ENCODE measurements at places on chromosomes 4 and X.

DNA sequence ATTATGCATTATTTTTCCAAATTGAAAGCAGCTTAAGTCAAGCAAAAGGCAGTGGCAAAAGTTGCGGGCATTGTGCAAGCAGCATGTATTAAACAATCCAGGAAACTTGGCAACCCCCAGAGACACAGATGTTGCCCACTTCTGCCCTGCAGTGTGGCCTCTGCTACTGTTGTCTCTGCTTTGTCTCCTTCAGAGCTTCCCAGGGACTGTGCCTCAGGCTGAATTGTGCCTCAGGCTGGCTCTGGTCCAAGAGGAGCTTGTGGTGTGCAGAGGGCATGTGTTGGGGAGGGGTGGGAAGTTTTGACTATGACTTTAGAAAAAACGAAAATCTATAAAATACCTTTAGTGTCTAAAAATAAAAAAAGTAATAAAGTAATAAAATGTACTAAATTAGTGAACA, 201.4 kb downstream of the CCSER1 start:
- no peak for DNase-seq

DNA sequence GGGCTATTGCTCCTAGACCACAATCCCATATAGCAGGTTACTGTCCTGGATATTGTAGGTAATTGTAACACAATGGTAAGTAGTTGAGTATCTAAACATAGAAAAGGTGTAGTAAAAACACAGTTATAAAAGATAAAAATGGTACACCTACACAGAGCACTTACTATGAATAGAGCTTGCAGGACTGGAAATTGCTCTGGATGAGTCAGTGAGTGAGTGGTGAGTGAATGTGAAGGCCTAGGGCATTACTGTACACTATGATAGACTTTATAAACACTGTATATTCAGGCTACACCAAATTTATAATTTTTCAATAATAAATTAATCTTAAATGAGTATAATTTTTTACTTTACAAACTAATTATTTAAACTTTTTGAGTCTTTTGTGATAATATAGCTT, 425.7 kb downstream of the PABPC4L start:
- no peak for DNase-seq

DNA sequence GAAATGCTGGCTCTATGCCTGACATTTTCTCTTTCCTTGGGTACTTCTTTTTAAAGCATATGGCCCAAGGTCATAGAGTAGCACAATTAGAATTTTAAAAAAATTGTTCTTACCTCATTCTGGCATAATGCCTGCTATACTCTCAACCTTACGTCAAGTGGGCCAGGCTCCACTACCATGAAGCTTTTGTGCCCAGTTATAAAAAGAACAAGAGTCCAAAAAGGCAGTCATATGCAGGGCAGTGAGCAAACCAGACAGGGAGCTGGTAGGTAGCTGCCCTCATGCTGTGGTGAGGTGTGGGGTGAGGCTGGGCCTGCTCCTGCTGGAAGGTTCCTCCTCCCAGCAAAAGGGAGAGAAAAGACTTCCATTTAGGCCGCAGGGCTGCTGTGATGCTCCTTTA, 64.4 kb upstream of the UCP1 start:
- no peak for DNase-seq

- DNase-seq, result peak; percentile 7
Observed at GRCh38 chr4:8913858-8914460, 42.3 kb upstream of the HMX1 start.

DNA sequence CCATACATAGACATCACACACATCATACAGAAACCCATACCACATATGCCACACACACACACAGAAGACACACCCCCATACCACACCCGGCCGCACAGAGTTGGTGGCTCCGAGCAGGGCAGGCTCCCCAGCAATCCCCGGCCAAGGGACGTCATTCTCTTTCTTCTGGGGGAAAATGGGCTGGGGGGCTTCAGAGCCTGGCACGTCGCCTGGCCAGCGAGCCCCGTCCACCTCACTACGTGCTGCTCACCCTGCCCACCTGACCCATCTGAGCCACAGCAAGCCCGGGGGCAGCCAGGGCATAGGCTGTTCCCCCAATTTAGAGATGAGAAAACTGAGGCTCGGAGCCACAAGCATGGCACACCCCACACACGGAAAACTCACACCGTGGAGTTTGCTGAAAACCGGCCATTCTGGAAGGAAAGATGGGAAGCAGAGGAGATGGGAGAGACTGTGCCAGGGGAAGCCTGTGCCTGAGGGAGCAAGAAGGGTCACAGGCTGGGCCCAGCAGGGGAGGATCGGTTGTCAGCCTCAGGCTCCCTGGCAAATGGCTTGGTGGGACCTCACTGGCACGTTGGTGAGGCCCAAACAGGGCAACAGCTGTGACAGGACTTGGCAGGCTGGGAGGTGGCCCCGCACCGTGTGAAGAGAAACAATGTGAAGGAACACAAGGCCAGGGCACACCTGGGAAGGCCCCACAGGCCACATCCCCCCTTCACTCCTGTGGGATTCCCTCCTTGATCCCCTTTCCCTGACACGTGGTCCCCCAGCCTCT, 73.2 kb downstream of the JAKMIP1 start:
- DNase-seq, result no peak

GRCh38 chr4:159013692-159014091, 89.2 kb upstream of the RAPGEF2 start:
- no peak for DNase-seq
